Muscle of leg (tissue), 16 donors: ENCODE measurements at places on chromosomes 11 and 22. TPM values are rescaled to one million over a fixed set of nuclear protein-coding genes. Genes with fewer than 3 reads are reported as not detected.
A peak's percentile ranks its signal among the peaks of the same experiment; 100 is the strongest.

Gene TMA7B
- total RNA-seq = 0.04 TPM

- no peaks in the 10 kb centered on the region for H3K36me3 ChIP-seq
- no peak overlapping the region for H3K4me3 ChIP-seq
- H3K27me3 ChIP-seq = no peaks in the 10 kb centered on the region
- H3K4me1 ChIP-seq = no peaks in the 10 kb centered on the region
- peak; percentile 41 for DNase-seq
Measured at GRCh38 chr11:108975641-108976071, 310.8 kb downstream of the DDX10 start.

- H3K4me3 ChIP-seq = no peak overlapping the region
- peaks cover 54% of the 10 kb centered on the region for H3K4me1 ChIP-seq
Measured at GRCh38 chr11:1748636-1749394, 1.6 kb downstream of the IFITM10 start.

- no peak overlapping the region for H3K4me3 ChIP-seq
- no peaks in the 10 kb centered on the region for H3K27me3 ChIP-seq
- no peaks in the 10 kb centered on the region for H3K36me3 ChIP-seq
Measured at GRCh38 chr11:64568584-64569140, 22.4 kb upstream of the SLC22A12 start.

GRCh38 chr11:33449798-33450197 lies 192.6 kb downstream of the HIPK3 start:
- H3K27me3 ChIP-seq = peaks cover 4% of the 10 kb centered on the region
- no peak overlapping the region for H3K4me3 ChIP-seq
- H3K4me1 ChIP-seq = peaks cover 12% of the 10 kb centered on the region
- H3K27ac ChIP-seq = no peak overlapping the region
- H3K36me3 ChIP-seq = no peaks in the 10 kb centered on the region
- no peak for DNase-seq

Gene FADS3
- total RNA-seq = 32.0 TPM

DNA sequence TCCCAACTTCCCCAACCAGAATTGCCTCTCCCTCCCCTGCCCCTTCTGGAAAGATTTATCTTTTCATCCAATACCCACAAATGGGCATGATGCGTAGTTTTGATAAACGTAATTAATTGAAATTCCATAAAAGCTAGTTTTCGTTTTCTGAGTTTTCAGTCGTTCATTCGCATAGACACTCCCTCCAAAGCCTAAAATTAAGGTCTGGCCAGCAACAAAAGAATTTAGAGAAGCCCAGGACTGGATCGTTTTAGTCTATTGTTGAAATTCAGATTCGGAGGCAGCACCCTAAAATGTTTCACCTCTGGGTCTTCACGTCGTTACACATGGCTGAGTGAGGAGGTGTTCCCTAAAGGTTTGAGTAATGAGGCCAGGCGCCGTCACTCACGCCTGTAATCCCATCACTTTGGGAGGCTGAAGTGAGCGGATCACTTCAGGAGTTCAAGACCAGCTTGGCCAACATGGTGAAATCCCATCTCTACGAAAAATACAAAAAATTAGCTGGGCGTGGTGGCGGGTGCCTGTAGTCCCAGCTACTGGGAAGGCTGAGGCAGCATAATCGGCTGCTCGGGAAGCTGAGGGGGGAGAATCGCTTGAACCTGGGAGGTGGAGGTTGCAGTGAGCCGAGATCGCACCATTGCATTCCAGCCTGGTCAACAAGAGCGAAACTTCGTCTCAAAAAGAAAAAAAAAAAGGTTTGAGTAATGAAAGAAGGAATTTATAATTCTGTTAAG lies 589 bp upstream of the NDUFC2 start:
- H3K27ac ChIP-seq = peak overlapping the region; percentile 90
- DNase-seq = no peak
- H3K4me1 ChIP-seq = peaks cover 20% of the 10 kb centered on the region
- H3K4me3 ChIP-seq = peak overlapping the region; percentile 98
- H3K27me3 ChIP-seq = no peaks in the 10 kb centered on the region
- peaks cover 4% of the 10 kb centered on the region for H3K36me3 ChIP-seq

- H3K27ac ChIP-seq = no peak overlapping the region
- H3K27me3 ChIP-seq = no peaks in the 10 kb centered on the region
- peaks cover 67% of the 10 kb centered on the region for H3K36me3 ChIP-seq
- no peaks in the 10 kb centered on the region for H3K4me1 ChIP-seq
- DNase-seq = no peak
Measured at GRCh38 chr22:17597217-17597616, 31.3 kb downstream of the ATP6V1E1 start.

Gene RTN4RL2
- total RNA-seq = 2.0 TPM

DNA sequence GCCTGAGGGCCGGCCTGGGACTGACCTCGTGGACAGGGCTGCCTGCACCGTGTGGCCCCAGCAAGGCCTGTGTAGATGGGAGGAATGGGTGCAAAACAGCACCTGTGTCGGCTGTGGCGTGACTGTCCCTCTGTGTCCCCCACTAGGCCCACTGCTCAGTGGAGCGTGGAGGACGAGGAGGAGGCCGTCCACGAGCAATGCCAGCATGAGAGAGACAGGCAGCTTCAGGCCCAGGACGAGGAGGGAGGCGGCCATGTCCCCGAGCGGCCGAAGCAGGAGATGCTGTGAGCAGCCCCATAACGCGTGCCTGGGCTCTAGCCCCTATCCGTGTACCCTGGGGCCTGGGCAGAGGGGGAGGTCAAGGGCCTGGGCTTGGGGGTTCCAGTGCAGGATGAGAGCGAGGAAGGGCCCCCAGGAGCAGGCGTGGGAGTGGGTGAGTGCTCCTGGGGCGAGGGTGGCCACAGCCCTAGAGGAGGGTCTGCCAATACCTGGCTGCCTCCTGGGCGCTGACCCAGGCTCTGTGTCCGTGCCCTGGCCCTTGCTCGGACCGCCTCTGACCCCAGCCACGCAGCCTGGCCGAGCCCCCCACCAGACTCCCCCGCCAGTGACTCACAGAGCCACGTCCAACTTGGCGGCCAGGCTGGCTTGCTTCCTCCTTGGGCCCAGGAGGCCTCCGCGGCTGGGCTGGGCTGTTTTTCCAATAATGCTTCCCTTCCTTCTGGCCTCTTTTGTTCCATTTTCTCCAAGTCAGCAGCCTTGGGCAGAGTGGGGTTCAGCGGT lies 11.6 kb downstream of the PRR33 start:
- no peak overlapping the region for H3K4me3 ChIP-seq
- H3K27me3 ChIP-seq = no peaks in the 10 kb centered on the region
- H3K36me3 ChIP-seq = peaks cover 21% of the 10 kb centered on the region
- DNase-seq = peak; percentile 93
- H3K27ac ChIP-seq = peak overlapping the region; percentile 98
- H3K4me1 ChIP-seq = peaks cover 80% of the 10 kb centered on the region

GRCh38 chr11:60056349-60056969 lies at the start of gene MS4A3:
MS4A3 (plus strand) TSS chr11:60056665; CDS start chr11:60061161, 4,496 bp downstream.
- H3K27me3 ChIP-seq = no peaks in the 10 kb centered on the region
- no peak for DNase-seq
- H3K4me1 ChIP-seq = no peaks in the 10 kb centered on the region
- H3K4me3 ChIP-seq = no peak within 1 kb of the TSS

Gene ASPHD2
- total RNA-seq = 1.2 TPM

Gene MOV10L1
- 0.40 TPM for total RNA-seq

DNA sequence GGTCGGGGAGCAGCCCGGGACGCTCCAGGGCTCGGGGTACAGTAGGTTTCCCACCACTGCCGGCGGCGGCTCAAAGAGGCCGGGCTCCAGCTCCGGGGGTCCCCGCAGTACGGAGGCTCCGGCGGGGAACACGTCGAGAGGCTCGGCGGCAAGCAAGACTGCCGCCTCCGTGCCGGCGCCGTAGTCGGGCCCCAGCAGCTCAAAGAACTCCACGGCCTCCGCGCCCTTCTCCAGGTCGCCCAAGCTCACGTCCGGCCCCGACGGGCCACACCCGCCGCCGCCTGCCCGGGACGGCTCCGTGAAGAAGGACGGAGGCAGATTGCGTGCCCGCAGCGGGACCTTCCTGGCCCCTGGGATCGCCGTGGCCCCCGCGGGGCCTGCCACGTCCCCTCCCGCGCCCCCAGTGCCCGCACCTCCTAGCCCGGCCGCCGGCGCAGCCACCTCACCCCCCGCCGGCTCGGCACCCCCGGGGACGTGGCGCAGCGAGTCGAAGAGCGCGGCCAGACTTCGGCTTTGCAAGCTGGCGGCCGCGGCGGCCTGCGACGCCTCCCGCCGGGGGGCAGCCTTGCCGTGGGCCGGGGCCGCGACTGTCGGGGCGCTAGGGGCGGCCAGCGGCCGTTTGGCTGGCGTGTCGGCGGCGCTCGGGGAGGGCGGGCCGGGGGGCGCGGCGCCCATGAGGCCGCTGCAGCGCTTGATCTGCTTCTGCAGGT lies 775 bp downstream of the FAM181B start:
- peak overlapping the region; percentile 48 for H3K4me3 ChIP-seq
- H3K27ac ChIP-seq = no peak overlapping the region
- peak; percentile 22 for DNase-seq
- H3K36me3 ChIP-seq = no peaks in the 10 kb centered on the region
- H3K27me3 ChIP-seq = peaks cover 48% of the 10 kb centered on the region

GRCh38 chr11:112836256-112836602 lies 125.0 kb upstream of the NCAM1 start:
- no peak for DNase-seq
- no peaks in the 10 kb centered on the region for H3K36me3 ChIP-seq
- H3K4me3 ChIP-seq = no peak overlapping the region
- H3K27me3 ChIP-seq = peaks cover 5% of the 10 kb centered on the region
- peaks cover 34% of the 10 kb centered on the region for H3K4me1 ChIP-seq

- peak overlapping the region; percentile 97 for H3K27ac ChIP-seq
- H3K36me3 ChIP-seq = peaks cover 26% of the 10 kb centered on the region
- peaks cover 23% of the 10 kb centered on the region for H3K4me1 ChIP-seq
- DNase-seq = no peak
Measured at GRCh38 chr11:66050581-66051231, 1.5 kb upstream of the SF3B2 start.

- no peaks in the 10 kb centered on the region for H3K27me3 ChIP-seq
- DNase-seq = no peak
- no peak overlapping the region for H3K4me3 ChIP-seq
- no peak overlapping the region for H3K27ac ChIP-seq
- no peaks in the 10 kb centered on the region for H3K36me3 ChIP-seq
Measured at GRCh38 chr11:29395555-29396072, 621.2 kb downstream of the KCNA4 start.

Gene GPR83
- total RNA-seq = 0.09 TPM

DNA sequence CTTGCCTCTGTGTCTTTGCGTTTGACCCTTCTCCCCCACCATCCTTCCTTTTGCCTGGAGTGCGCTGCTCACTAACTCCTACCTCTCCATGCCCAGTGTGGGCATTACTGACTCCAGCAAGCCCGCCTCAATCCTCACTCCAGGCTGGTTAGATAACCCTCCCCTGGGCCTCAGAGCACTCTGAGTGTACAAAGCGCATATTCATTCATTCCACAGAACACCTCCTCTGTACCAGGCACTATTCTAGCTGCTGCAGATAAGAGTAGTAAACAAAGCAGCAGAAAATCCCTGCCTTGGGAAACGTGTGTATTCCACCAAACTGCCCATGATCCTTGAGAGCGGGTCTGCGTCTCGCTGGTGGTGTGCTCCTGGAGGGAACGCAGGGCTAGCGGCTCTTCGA lies 3.2 kb downstream of the SLC22A8 start:
- no peaks in the 10 kb centered on the region for H3K36me3 ChIP-seq
- H3K4me1 ChIP-seq = peaks cover 11% of the 10 kb centered on the region
- no peak for DNase-seq
- H3K27ac ChIP-seq = no peak overlapping the region

Gene BTBD18
- not detected for total RNA-seq

- H3K4me1 ChIP-seq = peaks cover 3% of the 10 kb centered on the region
- no peaks in the 10 kb centered on the region for H3K27me3 ChIP-seq
- H3K4me3 ChIP-seq = no peak overlapping the region
- DNase-seq = no peak
Measured at GRCh38 chr11:15563054-15563453, 448.3 kb downstream of the INSC start.

DNA sequence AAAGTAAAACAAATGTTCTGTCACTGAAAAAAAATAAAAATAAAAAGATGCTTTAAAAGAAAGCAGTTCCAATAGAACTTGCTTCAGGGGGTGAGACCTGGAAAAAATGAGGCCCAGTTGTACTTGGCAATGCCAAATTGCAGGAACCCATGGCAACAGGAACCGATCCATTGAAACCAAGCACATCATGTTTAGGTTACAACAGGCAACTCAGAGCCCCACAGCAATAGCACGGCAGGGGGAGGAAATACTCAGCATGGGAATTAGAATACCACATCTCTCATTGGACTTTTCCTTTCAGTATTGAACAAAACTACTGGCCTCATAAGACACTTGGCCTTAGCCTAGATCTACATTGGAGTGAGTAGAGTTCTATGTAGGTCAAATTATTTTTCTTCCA lies 84.3 kb downstream of the MSANTD4 start:
- no peaks in the 10 kb centered on the region for H3K27me3 ChIP-seq
- no peak overlapping the region for H3K4me3 ChIP-seq
- no peaks in the 10 kb centered on the region for H3K36me3 ChIP-seq
- no peak overlapping the region for H3K27ac ChIP-seq
- no peak for DNase-seq
- no peaks in the 10 kb centered on the region for H3K4me1 ChIP-seq

DNA sequence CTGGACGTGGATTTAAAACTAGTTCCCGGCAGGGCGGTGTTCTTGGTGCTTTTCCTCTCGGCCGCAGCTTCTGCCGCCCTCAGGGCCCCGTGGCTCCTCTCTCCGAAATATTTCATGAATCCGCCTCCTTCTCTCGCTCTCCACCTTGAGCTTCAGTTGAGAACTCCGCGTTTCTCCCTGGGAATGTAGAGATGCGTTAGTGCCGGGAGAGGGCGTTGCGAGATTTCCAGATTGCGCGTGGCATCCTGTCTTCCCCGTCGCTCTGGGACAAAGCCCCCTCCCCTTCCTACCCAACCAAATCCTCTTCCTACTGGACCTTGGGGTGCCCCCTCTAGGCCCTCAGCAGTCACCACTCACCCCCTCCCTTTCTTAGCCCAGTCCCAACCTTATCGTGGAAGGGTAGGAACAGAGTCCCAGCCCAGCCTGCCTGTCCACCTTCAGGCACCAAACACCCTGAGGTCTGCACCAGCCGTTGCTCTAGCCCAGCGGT lies 15.5 kb upstream of the RAC2 start:
- peaks cover 8% of the 10 kb centered on the region for H3K4me1 ChIP-seq
- H3K36me3 ChIP-seq = no peaks in the 10 kb centered on the region
- H3K27ac ChIP-seq = no peak overlapping the region
- no peak overlapping the region for H3K4me3 ChIP-seq
- DNase-seq = peak; percentile 58

GRCh38 chr22:27792452-27793161 lies 8.9 kb downstream of the MN1 start:
- no peak overlapping the region for H3K4me3 ChIP-seq
- DNase-seq = no peak
- peaks cover 11% of the 10 kb centered on the region for H3K36me3 ChIP-seq

DNA sequence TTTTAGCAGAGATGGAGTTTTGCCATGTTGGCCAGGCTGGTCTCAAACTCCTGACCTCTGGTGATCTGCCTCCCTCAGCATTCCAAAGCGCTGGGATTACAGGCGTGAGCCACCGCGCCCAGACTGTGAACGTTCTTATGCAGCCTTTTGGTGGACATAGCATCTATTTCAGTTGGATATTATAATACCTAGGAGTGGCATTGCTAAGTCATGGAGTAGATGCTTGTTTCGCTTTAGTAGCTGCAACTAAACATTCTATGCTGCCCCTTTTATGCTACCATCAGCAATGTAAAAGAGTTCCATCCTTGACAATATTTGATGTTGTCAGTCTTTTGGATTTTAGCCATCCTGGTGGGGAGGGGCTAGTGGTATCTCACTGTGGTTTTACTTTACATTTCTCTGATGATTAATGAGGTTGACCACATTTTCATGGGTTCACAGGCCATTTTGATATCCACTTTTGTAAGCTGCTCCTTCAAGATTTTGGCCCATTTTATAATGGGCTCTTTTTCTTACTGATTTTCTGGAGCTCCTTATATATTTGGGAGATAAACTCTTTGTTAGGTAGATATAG lies 16.5 kb upstream of the APOBEC3A start:
- H3K4me3 ChIP-seq = no peak overlapping the region
- no peak overlapping the region for H3K27ac ChIP-seq
- H3K27me3 ChIP-seq = peaks cover 35% of the 10 kb centered on the region
- no peaks in the 10 kb centered on the region for H3K36me3 ChIP-seq
- no peak for DNase-seq
- H3K4me1 ChIP-seq = no peaks in the 10 kb centered on the region
